ENCODE measurements at places on chromosomes 1 and 21.
A peak's percentile ranks its signal among the peaks of the same experiment; 100 is the strongest.

DNA sequence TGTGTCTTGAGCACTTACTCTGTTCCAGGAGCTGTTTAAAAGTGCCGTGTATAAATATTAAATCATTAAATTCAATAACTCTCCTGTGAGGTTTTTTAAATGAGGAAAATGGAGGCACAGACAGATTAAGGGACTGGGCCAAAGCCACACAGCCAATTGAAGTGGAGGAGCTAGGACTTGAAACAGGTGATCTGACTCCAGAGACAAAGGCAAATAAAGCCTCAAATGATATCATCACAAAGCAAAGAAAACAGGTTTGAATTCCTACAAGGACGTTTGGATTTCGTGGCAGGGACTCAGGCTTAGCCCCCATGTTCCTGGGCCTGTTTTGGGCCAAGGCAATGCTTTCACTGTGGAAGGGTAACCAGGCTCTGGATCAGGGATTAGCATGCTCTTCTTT, 45.2 kb upstream of the DMBX1 start:
- DNase-seq: no peak

DNA sequence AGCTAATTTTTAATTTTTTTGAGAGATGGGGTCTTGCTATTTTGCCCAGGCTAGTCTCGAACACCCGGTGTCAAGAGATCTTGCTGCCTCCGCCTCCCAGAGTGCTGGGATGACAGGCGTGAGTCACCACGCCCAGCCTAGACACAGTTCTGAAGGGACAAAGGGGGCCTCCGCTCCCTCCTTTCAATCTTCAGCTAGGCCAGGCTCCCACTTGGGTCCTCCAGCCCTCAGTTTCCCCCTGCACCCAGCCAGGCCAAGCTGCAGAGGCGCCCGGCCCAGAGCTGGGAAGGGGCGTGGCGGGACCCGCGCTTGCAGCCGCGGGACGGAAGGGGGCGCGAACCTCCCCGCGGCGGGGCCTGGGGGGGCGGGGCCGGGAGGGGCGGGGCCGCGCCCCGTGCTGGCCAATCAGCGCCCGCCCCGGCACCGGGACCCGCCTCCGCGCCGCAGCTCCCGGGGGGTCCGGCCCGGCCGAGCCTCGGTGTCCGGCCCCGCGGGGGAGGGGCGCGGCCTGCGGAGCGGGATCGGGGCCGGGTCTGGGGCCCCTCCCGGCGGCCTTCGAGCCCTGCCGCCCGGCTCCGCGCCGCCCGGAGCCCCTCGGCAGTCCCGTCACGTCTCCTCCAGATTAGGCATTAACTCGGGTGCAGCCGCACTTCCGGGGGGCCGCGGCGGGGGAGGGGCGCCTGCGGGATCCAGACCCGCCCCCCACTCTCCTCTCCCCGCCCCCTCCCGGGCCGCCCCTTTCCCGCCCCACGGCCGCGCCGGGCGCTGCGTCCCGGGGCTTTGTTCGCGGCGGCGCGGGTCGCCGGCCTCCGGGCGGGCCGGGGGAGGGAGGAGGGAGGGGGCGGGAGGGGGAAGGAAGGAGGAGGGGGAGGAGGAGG, 559 bp upstream of the AGRN start:
- peak; percentile 65 for DNase-seq

DNA sequence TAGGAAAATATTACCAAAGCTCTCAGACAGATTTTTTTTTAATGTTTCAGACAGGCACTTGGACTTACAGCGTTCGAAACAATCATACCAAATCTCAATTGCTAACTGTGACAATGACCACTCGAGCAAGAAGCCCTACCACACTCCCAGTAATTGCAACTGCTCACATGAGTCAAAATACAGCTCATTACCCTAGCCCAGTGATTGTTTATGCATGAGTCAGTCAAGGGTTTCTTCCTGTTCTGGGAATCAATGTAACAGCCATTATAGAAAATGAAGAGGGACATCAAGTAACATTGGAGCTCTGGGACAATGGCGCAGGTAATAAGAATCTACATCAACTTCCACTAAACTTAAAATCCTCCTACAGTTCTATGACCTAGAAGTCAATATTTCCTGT, 56.1 kb upstream of the SH3GLB1 start:
- no peak for DNase-seq

DNA sequence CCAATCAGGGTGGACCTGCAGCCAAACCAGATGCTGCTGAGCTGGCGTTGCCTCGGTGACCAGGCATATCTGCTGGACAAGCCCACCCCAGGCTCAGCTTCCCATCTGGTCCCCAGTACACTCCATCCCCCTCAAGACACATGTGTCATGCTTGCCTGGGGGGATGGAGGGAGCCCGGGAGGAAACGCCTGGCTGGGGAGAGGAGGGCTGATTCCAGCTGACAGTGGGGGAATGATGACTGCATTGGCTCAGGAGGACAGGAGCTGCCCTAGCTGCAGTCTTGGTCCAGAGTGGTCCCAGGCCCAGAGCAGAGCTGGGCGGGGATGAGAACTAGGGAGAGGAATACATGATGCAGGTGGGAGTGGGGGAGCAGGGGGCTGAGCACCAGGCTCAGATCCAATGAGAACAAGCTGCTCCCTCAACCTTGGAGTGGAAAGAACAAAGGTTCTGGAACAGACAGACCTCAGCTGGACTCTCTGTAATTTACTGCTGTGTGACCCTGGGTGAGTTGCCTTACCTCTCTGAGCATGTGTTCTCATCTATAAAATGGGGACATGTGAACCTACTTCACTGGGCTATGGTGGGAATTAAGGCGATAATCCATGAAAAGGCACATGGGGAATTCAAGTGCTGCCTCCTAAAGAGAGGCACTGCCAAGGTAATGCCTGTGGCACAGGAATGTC, 23.1 kb upstream of the ECE1 start:
- DNase-seq: no peak

- no peak for DNase-seq
Observed at GRCh38 chr1:77473690-77474089, 191.9 kb downstream of the AK5 start.

Measured in stimulated activated CD8-positive, alpha-beta memory T cell treated with anti-CD3 and anti-CD28 coated beads, Interleukin-4, amount 100 ng/mL, for 1 hour (primary cell).